ENCODE measurements at places on chromosomes 4 and X. TPM values are rescaled to one million over a fixed set of nuclear protein-coding genes. Genes with fewer than 3 reads are reported as not detected.

GRCh38 chr4:16122784-16123183 is 39.0 kb upstream of the PROM1 start:
- DNase-seq, result no peak

DNA sequence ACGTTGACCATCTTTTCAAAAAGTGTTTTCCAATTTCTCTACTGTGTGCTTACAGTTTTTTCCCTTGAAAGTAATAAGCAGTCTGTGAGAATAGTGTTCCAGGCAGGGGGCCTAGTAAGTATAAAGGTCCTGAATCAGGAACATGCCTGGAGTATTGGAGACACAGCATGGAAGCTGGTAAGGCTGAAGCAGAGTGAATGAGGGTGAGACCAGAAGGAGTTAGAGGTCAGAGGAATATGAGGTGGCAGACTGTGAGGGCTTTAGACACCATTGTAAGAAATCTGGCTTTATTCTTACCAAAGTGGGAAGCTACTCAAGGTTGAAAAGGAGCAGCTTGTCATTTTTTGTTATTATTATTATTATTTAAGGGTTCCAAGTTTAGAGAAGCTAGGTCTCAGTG is 107.4 kb downstream of the CT47B1 start:
- no peak for DNase-seq

GRCh38 chrX:119156241-119156640 is 28.6 kb upstream of the KIAA1210 start:
- DNase-seq, result no peak

The POLN gene
- polyA plus RNA-seq, result not detected

Data from immature natural killer cell (primary cell).